ENCODE measurements at places on chromosomes 7 and 10.

DNA sequence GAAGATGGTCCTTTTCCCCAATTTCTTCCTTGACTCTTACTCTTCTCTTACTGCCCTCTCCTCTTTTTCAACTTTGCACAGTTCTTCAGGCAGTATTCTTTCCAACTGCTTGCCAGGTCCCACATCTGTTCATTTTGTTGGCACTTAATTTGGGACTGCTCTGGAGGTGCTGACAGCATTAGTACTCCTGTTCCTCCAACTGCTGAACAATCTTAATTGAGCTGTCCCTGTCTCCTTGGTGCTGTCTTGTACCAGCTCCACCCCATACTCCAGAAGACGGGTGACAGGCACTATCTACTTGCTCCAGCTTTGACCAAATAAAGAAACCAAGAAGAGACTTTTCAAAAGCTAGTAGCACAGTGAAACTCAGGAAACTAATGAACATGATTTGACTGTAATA is 160.0 kb downstream of the PDE1C start:
- DNase-seq = no peak

GRCh38 chr10:76902949-76903348 is 734.7 kb downstream of the KCNMA1 start:
- no peak for DNase-seq

DNA sequence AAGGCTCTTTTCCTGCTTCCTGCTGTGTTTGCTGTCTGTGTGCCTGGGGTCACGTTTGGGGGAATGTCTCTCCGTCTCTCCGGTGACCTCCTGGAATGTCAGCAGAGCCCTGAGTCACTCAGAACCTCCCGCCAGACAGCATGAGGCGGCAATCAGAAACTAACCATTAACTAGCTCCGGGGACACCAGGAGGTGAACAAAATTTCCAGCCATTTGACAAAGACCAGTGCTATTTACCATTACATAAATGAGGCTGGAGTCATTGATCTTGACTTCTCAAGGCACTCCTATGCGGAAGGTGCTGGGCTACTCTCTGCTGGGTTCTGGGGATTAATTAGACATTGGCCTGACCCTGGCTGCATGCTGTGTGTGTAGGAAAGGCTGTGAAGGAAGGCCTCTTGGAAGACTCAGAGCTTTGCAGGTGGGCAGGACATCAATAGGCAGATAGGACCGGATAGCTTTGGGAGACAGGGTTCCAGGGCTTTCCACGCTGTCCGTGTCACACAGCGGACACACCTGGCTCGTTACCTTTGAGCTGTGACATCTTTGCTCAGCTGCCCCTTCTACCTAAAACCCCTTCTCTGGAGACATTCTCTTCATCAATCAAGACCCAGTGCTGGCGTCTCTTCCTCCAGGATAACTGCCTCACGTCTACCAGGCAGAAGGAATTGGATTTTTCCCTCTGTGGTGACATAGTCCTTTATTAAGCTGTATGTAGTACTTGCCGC is 77.0 kb downstream of the PFKFB3 start:
- no peak for DNase-seq

DNA sequence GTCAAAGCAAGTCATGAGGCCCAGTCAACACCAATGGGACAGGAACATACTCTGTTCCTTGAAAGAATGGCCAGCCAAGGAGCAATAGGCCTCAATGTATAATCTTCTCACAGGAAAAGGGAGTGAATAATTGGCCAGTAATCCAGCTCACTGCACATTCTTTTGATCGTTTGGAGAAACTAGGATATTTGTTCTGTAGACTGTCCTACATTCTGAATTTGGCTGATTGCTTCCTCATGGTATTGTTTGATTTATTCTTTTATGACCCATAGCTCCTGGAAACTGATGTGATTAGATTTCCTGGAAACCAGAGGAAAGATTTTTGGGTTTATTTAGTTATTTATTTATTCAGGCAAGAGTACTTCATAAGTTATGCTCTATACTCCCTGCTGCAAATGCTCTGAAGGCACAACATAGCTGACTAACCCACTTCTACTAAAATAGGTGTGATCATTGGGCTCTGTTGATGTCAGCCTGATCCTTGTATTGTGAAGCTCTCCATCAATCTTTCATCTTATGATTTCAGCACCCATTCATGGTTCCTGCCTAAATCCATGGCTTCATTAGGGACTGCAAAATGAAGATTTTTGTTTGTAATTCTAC is 745.2 kb downstream of the SUGCT start:
- no peak for DNase-seq

DNA sequence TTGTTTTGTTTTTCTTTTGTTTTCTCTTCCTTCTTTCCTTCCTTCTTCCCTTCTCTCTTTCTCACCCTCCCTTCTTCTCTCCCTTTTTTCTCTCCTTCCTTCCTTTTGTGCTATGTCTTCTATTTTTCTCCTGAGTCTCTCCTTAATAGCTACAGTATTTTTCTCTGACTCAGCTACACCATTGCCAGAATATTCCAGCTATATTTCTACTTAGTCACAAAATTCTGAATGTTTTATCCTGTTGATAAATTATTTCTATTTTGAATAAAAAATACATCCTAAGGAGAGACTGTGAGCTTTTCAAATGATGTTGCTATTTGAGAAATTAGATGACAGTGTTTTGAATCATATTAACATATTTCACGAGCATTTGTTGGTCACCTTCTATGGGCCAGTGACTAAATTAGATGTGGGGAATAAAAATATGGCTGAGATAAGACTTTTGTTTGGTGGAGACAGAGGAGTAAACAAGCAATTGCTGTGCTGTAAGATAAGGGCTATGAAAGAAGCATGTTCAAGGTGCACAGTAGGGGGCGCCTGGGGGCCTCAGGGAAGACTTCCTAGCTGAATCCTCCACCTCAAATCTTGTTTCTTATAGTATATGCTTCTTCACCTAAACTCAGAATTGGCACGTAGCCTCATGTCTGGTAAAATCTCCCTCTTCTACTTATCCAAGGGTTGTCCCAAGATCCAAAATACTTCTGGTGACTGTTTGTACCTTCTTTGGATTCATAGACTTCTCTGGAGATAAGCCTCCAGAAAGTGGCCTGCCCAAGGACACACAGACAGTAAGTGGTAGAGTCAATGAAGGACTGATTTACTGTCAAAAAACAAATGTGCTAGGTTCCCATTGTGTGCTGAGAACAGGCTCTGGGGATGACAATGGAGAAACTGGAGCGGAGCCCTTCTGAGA is 115.5 kb upstream of the CREB5 start:
- DNase-seq = peak; percentile 16

GRCh38 chr10:131269776-131270460 is 41.6 kb downstream of the TCERG1L start:
- no peak for DNase-seq

DNA sequence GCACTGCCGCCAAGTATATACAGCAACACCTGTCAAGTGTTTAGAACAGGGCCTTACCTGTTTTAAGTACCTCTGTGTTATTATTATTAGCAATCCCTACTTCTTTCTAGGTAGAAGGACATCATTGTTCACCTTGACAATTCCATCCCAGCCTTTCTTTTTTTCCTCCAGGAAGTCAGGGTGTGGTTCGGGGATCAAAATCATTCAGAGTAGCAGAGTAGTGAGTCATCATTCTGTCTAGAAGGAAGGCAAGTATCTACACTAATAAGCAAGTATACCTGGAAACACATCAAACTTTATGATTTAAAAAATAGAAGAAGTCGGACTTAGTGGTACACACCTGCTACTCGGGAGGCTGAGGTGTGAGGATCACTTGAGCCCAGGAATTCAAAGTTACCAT is 25.5 kb upstream of the CAPZA2 start:
- DNase-seq = no peak

GRCh38 chr10:47238331-47239095 is 61.5 kb upstream of the GDF10 start:
- no peak for DNase-seq

DNA sequence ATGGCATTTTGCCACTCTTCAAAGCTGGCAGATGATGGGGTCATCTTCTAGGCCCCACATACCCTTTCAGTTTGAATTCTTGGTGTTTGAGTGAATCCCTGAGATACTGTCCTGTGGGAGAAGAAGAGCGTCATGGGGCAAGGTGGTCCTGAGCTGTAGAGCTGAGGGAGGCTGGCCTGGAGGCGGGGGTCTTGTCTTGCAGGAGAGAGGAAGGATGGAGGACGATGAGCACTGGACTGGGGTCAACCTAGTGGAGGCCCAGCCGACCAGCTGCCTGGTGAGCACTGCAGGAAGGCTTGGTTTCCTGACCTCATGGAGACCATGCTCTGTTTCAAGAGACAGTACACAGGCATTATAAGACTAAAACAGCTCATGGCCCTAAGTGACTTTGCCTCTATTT is 114.6 kb downstream of the TACC2 start:
- no peak for DNase-seq

DNA sequence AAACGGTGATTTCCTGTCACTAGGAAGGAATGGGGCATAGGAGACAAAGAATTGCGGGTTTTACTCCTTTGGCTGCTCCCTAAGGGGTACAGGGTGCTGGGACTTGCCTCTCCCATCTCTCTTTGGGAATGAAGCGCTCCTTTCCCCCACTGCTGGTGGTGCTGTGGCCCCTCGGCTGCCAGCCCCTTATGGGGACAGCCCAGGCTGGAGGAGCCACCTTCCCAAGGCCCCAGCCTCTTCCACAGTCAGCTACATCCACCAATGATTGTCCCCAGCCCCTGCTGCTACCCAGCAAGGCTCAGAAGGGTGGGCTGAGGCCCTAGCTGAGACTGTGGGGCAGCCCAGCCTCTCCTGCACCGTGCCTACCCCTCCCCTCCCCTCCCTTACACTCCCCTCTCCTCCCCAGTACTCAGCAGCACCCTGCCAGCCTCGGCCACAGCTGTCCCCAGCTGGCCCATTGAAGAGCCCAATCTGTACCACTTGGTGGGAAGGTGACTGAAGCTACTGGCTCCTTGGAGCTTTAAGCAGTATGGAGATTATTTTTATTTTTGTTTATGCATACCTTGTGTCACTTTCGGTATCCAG is 19.0 kb downstream of the PRKAG2 start:
- DNase-seq = no peak

DNA sequence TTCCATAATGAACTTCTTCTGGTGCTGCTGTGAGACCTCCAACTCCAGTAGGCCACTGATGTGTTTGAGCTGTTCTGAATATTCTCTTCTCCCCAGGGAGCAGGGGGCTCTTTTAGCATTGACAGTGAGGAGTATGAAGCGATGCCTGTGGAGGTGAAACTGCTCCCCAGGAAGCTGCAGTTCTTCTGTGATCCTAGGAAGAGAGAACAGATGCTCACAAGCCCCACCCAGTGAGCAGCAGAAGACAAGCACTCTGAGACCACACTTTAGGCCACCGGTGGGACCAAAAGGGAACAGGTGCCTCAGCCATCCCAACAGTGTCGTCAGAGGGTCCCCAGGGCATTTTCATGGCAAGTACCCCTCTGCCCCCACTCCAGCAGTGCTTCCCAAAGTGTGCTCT is 49.3 kb downstream of the DENND11 start:
- no peak for DNase-seq

DNA sequence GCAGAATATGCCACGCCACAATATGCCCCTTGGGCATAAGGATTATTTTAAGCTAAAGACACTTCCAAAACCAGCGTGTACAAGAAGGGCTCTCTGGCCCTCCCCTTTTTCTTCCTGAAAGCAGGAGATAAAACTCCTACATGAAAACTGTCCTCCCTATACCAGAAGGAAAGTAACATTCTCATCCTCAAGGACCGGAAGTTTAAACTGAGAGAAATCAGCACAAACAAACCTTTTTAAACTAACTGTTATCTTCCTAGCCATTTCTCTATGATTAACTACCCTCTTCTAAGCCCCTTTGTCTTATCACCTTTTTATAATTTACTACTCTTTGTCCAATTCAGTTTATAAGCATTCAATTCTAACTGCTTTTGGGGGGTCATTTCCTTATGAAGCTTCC is 16.4 kb upstream of the RAPGEF5 start:
- DNase-seq = no peak

DNA sequence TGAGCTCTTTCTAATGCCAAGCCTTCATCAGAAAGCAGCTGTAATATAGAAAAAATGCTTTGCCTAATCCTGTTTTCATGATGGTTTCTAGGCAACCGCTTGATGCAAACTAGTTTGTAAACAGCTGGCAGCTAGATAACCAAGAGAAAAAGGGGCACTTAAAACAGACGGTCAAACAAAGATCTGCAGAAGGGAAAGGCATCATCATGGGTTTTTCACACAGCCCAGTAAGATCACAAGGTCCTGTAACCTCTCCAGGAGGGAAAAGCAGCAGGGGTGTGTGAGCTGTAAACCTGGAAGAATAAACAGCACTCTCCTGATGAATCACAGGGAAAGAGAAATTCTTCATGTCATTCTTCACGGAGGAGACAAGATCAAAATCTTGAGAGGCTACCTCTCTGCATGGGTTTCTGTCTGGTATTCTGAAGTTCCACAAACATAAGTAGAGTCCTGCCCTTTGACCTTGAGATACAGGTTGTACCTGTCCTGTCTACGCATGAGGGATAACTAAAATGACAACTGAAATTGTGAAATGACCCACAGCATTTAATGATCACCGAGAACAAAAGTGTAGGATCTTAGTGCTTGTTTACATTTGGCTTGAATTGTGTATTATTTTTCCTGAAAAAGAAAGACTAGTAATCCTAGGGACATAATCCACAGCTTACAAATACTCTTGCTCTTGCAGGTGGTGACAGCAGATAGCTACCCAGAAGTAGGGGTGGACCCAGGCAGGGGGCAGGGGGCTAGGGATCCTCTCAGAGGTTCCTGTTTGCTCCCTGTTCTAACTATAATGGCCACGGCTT is 48.0 kb downstream of the CREB3L2 start:
- DNase-seq = no peak

GRCh38 chr7:151388430-151388829 is 21.4 kb downstream of the WDR86 start:
- no peak for DNase-seq

GRCh38 chr7:135277161-135277560 is 43.5 kb downstream of the STRA8 start:
- no peak for DNase-seq

- DNase-seq = no peak
Measured at GRCh38 chr7:131072505-131073091, 255.1 kb upstream of the MKLN1 start.

GRCh38 chr7:149325248-149325647 is 63.3 kb downstream of the ZNF783 start:
- DNase-seq = no peak

DNA sequence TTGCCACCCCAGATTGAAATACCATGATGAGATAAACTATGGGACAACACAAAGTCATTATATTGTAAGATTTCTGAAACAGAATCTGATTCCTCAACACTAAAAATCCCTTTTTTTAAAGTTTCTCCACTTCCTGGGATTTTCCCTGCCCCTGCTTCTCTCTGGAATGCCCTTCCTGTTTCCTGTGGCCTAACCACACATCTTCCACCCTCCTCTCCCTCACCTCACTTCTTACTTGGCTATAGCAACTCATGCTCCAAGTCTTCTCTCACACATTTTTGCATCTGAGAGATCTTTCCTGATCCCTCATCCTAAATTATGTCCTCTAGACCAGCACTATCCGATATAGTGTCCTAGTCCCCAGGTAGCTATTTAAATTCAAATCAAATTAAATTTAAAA is 4.1 kb upstream of the RELN start:
- DNase-seq = no peak
